Activated naive CD4-positive, alpha-beta T cell treated with anti-CD3 and anti-CD28 coated beads, Interleukin-2, amount 50 U/mL, for 72 hours (primary cell): ENCODE measurements at places on chromosomes 5 and 9.

GRCh38 chr5:133423618-133424282 is 188.6 kb downstream of the FSTL4 start:
- peak; percentile 78 for DNase-seq

DNA sequence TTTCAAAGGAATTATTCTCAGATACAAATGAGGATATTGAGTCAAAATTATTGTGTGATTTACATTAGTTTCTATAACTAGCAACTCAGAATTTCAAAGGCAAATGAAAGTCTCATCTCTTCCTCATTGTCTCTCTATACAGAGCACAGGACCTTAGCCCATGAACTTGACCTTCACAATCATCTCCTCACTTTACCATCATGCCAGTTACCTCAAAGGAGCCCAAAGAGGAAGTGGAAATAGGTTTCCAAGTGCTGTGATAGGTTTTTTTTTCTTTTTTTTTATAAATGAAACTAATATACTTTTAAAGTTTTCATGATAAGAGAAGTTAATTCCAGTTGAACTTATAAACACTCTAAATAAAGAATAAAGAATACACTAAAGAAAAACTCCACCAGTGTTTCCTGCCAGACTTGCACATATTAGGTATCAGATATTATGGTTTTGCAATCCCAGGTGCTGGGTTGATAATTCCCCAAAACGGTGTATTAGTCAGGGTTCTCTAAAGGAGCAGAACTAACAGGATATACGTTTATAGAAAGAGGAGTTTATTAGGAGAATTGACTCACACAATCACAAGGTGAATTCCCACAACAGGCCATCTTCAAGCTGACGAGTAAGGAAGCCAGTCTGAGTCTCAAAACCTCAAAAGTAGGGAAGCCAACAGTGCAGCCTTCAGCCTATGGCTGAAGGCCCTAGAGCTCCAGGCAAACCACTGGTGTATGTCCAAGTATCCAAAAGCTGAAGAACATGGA is 50.1 kb upstream of the ADAMTS16 start:
- no peak for DNase-seq

GRCh38 chr9:34651321-34651720 is 664 bp upstream of the IL11RA start:
- no peak for DNase-seq

GRCh38 chr5:76445830-76446229 is 42.7 kb downstream of the IQGAP2 start:
- no peak for DNase-seq

GRCh38 chr5:57307516-57307915 is 133.7 kb downstream of the GPBP1 start:
- no peak for DNase-seq
